ENCODE measurements at places on chromosomes 4 and X. TPM values are rescaled to one million over a fixed set of nuclear protein-coding genes. Genes with fewer than 3 reads are reported as not detected.

KCNE5 gene
- not detected for total RNA-seq

DNA sequence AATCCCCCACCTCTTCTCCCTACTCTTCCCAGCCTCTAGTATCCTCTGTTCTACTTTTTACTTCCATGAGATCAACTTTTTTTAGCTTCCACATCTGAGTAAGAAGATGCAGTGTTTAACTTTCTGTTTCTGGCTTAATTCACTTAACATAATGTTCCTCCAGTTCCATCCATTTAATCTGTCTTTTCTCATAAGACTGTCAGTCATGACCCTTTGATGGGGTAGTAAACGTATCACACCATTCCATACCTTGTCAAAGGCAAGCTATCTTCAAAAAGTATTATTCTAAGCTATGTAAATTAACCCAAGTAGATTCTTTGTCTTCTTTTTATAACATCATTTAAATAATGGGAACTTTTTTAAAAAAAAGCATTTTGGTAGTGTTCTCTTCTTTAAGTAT, 15.0 kb upstream of the GBA3 start:
- no peak for DNase-seq

GRCh38 chr4:124066595-124066994, 645.9 kb downstream of the ANKRD50 start:
- no peak for DNase-seq

DNA sequence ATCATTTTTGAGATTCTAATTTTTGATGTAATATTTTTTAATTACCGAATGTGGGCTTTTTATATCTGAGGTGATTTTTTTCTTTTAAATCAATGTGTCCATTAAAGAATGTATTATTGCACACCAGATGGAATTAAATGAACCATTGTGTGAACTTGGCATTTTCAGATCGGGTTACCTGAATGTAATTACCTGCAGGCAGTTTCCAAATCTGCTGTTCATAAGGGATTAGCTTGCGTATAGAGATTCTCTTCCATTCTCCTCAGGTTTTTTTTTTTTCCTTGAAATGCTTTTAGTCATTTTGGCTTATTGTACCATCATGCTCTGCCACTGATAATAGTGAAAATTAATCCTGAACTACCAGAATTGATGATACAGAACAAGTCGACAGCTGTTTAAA, 511.5 kb upstream of the ATOH1 start:
- DNase-seq, result no peak

- DNase-seq, result no peak
These were observed 133.7 kb upstream of the CPXCR1 start for GRCh38 chrX:88613338-88613737.

SLITRK2 gene
- 0.11 TPM for total RNA-seq

GRCh38 chr4:31362756-31363155, 642.6 kb downstream of the PCDH7 start:
- DNase-seq, result no peak
